ENCODE measurements at places on chromosomes 11 and 22. TPM values are rescaled to one million over a fixed set of nuclear protein-coding genes. Genes with fewer than 3 reads are reported as not detected.

Gene TNNT3
- total RNA-seq, result not detected

Gene HEPN1
- 0.18 TPM for total RNA-seq

Gene LRRC4C
- not detected for total RNA-seq

Gene ANKK1
- 0.12 TPM for total RNA-seq

Gene TRIM6
- total RNA-seq, result 1.5 TPM

Gene OR5AR1
- not detected for total RNA-seq

Gene OR5T2
- not detected for total RNA-seq

Gene CENPM
- total RNA-seq, result 10.2 TPM

Gene LGR4
- 17.6 TPM for total RNA-seq

Gene C1QTNF5
- 153 TPM for total RNA-seq

Gene CHST1
- 42.1 TPM for total RNA-seq

Gene APOL3
- total RNA-seq, result 80.5 TPM

Gene RELT
- 18.5 TPM for total RNA-seq

Gene CST6
- 0.82 TPM for total RNA-seq

DNA sequence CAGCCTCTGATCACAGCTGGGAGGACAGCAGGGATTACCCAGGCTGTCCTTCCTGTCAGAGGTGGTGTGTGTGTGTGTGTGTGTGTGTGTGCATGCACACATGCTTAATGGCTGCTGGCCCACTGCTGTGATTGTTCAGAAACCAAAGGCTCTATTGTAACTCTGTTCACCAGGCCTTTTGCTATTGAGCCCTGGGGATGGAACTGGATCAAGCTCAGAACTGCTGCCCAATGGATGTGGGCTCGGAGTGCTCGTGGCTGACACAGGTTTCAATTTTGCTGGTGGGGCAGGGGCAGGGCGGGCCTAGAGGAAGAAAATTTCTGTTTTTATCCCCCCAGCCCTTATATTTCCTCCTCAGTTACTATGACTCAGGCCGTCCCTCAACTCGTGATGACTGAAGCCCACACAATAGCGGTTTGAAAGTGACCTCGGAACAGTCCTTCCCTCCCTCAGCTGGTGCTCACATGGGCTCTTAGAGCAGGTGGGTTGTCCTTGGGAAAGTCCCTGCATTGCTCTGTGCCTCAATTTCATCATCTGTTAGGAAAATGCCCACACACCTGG is 359.3 kb downstream of the TENM4 start:
- DNase-seq, result no peak

GRCh38 chr22:37275622-37276021 is 6.7 kb upstream of the CYTH4 start:
- DNase-seq, result no peak

GRCh38 chr22:46598737-46599424 is 21.3 kb upstream of the GRAMD4 start:
- DNase-seq, result no peak

- no peak for DNase-seq
Measured at GRCh38 chr11:30605036-30605605, 19.0 kb upstream of the MPPED2 start.

- no peak for DNase-seq
Measured at GRCh38 chr11:101584655-101585054, 848 bp upstream of the TRPC6 start.

GRCh38 chr11:8905528-8906165 is 5.3 kb upstream of the AKIP1 start:
- no peak for DNase-seq

DNA sequence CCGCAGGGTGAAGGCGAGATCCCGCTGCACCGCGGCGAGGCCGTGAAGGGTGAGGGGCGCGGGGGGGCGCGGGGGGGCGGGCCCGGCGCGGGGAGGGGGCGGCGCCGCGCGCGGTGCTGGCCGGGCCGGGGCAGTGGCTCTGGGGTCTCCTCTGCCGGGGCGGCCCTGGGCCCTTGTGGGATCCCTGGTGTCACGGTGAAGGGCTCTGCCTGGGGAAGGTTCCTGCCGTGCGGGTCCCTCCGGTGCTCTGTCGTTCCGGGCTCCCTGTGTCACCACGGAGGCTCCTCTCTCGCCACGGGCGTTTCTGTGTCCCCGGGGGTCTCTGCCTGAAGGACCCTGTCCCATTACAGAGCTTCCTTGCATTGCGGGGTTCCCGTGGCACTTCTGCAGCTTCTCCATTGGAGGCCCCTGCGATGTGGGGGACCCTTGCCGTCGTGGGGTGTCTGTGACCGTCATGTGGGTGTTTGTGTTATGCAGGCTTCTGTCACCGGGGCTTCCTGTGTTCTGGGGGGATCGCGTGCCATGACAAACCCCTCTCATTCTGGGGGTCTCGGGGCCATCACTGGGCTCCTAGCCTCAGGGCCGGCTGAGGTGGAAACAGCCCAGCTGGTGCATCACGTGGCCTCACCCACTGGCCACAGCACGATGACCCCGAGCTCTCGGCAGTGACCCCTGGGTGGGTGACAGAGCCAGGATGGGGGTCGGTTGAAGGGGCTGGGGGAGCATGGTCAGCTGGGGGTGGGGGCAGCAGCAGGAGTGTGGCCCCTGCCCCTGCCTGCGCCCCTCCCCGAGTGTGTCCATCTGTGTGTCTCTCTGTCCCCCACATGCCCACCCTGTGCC is 25.3 kb downstream of the SHANK3 start:
- DNase-seq, result no peak

DNA sequence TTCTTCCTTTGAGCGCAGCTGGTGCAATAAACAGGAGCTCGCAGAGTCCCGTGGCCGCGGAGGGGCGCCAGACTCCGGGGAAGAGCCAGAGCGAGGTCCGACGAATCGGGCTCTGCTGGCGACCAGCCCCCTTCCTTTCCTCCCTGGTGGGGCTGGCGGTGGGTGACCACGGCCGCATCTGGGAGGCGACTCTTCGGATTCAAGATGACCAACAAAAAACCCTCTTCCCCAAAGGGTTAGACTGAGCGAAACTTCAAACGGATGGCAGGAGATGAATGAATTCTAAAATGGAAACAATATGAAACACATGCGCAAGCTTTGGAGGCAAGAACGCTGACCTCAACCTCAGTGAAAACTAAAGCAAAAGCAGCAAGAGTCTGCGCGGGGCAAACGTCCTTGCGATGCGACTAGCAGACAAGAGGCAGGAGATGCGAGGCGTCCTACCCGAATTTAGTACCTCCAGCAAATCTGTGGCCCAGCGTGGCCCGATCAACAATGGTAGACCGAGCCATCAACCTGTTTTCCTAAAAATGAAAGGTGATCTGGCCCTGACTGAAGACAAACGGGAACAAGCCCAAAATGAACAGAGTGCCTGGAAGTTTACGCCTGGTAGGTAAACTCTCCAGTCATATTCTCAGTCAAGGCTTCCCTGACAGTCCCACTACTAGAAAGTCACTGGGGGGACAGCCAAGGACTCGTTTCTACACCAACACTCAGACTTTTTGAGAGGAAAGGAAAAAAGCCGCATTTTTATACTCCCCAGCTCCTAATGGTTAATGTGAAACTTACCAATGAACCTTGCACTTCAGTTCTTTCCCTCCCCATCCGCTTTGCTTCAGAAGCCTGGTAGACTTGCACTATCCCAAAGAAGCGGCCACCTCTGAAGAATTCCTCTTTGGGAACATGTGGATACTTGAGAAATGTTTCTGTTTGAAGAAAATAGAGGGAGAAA is 11.6 kb downstream of the MMP3 start:
- DNase-seq, result no peak

DNA sequence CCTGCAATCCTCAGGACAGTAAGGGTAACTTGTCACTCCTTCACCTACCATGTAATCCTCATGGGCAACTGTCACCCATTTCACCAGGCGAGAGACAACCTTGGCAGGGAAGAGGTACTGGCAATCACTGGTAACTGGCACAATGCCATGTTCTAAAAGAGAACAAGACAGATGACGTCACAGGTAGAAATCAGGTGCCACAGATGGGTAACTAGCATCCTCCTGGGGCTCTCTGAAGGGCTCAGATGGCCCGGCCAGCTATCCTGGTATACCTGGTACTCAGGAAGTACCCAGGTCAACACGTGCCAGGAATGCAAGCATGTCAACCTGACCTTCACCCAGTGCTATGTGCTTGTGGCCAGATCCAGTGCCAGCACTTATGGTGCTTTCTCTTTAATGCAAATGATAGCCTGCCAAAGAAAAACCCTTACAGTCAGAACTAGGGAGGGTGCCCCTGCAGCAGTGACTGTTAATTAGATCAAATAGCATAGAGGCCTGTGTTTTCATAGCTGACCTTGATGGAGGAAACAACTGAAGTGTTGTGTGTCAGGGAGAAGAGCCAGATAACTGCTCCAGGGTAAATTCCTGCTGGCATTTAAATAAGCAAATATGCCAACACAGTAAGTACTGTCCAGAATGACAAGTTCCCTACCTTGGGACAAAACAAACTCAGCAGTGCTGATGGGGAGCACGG is 36.2 kb downstream of the THOC5 start:
- DNase-seq, result no peak

DNA sequence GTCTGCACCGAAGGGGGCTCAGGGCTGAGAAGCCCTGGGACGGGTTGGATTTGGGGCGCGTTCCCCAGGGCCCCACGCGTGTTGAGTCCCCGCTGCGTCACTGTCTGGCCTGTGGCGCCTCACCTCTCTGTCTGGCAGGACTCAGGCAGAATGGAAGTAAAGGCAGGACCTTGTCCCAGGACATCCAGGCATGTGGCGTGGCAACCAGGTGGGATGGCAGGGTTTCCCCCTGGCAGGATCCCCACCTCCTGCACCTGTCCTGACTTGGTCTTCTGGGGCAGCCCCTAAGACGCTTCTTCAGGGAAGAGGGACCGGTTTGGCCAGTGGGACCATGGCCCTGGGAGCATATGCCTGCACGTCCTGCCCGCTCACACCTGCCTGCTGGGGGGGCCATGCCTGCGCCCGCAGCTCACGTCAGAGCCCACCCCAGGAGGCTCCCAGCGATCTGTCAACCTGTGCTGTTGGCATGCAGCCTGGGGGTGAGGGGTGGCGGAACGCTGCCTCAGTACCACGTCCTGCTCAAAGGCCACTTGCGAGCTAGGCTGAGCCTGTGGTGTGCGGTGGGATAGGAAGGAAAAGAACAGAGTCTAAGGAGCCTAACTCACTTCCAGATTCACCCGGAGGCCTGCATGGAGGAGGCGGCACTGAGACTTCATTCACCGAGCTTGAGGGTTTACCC is 72.7 kb downstream of the KCNQ1 start:
- no peak for DNase-seq

- no peak for DNase-seq
Measured at GRCh38 chr22:19396934-19397733, 34.4 kb downstream of the HIRA start.

- no peak for DNase-seq
Measured at GRCh38 chr11:7079545-7080135, 9.2 kb upstream of the RBMXL2 start.

DNA sequence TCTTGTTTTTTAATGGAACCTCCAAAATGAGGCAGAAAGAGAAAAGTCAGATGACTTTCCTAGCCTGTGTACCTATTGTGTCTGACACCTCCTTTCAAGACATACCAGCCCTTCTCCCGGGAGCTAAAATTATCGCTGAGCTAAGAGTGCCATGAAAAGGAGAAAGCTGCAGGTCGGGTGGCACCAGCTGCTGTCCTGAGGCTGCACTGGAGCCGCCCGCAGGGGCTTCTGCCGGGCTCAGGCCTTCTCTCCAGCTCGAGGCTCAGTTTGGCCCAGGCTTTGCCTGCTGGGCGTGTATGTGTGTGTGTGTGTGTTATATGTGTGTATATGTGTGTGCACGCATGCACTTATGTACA is 27.7 kb upstream of the RAB1B start:
- no peak for DNase-seq

DNA sequence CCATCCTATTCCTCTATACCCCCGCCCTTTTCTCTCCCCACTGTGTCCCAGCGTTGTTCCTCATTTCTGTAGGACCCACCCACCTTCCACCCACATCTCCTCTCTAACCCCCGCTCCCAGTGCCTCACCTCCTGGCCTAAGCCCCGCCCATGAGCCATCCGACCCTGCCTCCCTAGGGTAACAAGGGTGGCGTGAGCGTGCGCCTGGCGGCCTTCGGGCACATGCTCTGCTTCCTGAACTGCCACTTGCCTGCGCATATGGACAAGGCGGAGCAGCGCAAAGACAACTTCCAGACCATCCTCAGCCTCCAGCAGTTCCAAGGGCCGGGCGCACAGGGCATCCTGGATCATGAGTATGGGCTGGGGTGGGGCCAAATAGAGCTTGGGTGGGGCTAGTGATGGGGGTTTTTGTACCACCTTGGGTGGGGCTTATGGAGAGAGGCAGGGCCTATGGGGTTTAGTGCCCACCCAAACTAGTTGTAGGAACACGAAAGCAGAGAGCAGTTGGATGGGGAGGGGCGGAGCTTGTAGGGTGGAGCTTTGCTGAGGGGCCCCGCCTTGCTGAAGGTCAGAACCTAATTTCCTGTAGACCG is 4.5 kb downstream of the INPP5J start:
- DNase-seq, result no peak

GRCh38 chr11:65468874-65469333 is 29.9 kb upstream of the MALAT1 start:
- DNase-seq, result no peak

DNA sequence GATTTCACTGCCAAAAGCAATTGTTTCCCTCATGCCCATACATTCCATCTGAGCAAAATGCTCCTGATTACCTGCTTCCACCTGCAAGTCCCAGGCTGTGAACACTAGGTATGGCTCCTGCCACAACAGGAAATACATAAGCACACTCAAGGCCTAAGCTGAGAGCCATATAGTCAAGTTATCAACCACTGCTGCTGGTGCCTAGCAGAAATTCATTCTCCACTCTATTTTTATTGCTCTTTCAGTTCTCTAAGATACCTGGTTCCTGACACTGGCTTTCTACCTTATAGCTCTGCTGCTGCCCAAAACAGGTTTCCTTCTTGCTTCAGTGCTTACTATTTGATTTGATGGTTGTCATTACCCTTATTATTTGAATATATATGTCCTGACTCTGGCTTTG is 31.6 kb downstream of the SLC36A4 start:
- DNase-seq, result no peak

DNA sequence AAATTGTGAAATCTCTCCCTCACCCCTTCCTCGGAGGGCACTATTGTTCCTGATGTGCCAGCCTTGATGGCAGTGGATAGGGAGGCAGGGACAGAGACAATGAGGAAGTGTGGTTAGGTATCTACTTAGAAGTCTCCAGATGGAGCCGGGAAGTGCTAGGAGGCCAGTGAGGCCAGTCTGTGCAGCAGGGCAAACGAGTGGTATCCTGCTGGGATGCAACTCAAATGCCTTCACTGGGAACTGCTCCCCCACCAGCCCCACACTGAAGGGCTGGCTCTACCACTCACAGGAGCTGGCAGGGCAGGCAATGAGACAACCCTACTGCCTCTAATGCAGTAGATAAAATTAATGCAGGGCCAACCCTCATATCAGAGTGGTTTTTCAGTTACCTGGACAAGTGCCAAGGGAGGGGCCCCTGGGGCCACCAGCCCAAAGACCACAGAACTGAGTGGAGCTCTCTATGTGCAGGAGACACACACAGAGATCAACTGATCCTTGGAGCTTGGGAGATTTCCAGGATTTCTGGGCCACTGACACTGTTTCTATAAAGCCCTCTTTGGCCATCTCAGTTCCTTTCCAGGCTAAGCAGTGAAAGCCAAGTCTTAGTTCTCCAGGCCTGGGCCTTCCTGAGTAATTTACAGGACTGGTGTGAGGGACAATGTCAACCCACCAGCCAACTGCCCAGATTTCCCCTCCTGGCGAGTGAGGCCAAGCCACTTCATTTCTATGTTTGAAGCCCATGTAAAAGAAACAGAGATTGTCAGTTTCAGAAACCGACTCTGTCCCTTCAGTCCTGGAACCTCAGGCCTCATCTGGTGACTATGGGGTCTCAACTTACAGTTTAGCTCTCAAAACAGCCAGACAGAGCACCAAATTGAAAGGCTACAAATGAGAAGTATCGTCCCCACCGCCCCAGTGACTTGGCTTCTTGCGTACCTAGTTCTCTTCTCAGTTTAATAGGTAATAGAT is 4.1 kb downstream of the MIF start:
- DNase-seq, result no peak

GRCh38 chr22:25748704-25749103 is 6.7 kb downstream of the MYO18B start:
- no peak for DNase-seq
